ENCODE measurements at places on chromosomes 13 and 19.

- no peak for DNase-seq
These were observed 117.9 kb downstream of the CRYL1 start for GRCh38 chr13:20407759-20408158.

GRCh38 chr13:40428354-40428753 is 238.1 kb downstream of the FOXO1 start:
- no peak for DNase-seq

- DNase-seq = no peak
These were observed 37.4 kb upstream of the RCBTB2 start for GRCh38 chr13:48570216-48570828.

DNA sequence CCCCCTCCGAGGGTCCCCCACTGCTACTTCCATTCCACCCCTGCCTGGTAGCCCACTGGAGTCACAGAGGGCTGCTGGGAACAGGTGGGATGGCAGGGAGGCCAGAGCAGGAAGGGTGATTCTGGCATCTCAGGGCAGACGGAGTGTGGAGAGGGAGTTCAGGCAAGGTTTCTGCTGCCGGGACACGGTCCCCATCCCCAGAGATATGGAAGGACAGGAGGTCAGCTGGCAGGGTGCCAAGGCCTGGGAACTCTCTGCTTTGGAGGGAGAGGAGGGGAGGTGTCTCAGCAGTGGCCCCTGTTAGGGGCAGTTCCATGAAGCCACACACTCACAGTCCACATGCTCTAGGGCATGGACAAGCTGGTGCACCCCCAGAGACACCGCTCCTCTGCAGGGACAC is 68.1 kb downstream of the CHST8 start:
- no peak for DNase-seq

- DNase-seq = no peak
These were observed 7.0 kb downstream of the RCN3 start for GRCh38 chr19:49534632-49535385.

DNA sequence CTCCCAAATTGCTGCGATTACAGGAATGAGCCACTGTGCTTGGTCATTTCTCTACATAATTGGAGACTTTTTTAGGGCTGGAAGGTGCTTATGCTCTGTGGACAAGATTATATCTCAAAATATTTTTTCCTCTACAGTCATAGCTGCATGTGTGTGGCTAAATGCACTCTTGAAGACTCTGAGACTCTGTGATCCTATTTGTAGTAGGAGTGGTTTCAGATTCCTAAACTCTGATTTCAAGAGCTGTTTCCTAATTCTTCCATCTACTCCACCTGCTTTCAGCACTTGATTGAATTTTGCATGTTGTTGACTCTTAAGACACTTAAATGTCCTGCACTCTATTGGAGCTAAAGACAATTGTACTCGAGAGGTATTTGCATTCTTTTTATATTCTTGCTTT is 78.0 kb downstream of the KLF5 start:
- no peak for DNase-seq

DNA sequence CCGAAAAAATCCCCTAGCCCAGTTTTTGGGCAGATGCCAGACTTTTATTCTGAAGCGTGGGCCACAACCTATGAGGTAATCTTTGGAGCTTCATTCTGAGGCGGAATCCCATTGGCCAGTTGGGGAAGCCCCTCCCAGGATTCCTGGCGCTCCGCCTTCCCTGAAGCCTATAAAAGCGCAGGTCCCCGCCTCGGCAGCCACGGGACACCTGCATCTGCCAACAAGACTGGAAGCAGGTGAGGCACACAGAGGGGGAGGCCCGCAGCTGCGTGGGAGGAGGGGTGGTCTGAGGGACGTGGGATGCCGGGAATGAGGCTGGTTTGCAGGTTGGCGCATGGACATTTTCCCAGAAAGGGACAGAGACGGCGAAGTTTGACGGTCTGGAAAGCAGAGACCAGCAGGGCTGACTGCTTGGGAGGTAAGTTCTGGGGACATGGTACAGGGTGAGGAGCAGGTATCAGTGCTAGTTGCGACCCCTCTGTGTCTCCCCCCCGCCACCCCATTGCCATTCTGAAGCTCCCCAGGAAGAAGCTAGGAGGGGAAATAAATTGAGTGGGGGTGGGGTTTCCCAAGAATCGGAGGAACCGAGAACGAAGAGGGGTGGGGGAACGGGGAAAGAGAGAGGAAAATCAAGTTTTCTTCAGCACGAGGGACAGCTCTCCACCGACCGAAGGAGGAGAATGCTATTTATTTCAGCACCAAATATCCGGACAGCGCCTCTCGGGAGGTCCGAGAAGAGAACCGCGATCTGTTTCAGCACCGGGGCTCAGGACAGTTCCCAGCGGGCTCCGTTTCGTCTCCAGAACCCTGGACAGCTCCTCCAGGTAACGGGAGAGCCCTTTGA is 22.4 kb upstream of the FEM1A start:
- peak; percentile 93 for DNase-seq

GRCh38 chr19:22137791-22138190 is 59.0 kb downstream of the ZNF676 start:
- DNase-seq = no peak

DNA sequence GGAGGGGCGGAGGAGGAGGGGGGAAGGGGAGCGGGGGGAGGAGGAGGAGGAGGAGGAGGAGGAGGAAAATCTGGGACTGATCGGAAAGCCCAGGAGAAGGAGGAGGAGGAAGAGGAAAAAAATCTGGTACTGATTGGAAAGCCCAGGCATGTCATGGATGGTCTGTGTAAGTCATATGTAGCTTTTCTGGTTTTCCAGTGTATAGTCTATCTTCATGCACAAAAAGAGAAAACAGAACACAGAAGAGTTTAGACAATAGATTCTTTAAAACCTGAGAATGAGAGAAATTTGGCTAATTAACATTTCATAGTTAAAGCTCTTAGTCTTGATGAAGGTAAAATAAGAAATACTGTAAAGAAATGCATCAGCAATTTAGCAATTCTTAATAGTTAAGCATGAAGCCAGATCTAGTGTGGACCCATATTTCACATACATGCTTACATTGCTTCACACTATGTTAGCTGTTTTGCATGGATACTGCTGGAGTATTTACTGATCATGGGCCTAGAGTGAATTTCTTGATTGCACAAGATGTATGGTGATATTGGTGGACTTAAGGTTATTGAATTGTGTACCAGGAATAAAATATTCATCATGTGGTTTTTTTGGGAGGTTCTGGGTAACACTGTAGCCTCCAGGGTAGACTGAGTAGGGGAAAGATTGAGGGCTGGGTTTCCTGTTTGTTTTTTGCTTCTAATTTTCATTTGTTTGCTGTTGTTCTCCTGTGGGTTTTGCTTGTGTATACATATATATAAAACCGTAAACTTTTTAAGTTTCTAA is 41.4 kb downstream of the SUCLA2 start:
- DNase-seq = no peak
